ENCODE measurements at places on chromosomes 2 and 18.

DNA sequence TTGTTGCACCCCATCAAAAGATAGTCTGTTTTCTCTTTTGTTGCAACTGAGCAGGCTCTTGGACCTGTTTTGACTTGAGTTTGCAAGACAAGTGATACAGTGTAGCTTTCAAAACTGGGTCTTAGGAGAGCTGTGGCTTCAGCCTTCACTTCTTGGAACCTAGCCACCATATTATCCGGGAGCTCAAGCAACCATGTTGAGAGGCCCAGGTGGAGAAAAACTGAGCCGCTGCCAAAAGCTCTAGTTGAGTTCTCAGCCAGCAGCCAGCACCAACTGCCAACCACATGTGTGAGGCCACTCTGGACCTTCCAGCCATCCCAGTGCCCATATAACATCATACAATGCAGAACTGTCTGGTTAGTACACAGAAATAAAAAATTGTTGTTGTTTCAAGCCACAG is 5.4 kb downstream of the CACNB4 start:
- DNase-seq = no peak

DNA sequence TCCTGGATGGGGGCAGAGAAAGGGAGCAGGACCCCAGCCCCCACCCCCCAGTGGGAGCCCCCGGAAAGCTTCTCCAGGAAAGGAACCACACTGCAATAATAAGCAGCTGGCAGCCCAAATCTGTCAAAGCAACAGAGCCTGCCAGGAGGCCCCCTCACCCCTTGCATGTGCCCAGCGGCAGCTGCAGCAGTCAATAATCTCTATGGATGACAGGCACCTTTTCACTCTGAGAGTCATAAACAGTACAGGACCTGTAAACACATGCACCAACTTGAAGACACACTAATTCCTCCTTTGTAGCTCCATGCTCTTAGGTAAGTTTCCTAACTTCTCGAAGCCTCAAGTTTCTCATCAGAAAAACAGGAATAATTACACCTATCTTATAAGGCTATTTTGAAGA is 26.2 kb upstream of the KDM3A start:
- peak; percentile 69 for DNase-seq

DNA sequence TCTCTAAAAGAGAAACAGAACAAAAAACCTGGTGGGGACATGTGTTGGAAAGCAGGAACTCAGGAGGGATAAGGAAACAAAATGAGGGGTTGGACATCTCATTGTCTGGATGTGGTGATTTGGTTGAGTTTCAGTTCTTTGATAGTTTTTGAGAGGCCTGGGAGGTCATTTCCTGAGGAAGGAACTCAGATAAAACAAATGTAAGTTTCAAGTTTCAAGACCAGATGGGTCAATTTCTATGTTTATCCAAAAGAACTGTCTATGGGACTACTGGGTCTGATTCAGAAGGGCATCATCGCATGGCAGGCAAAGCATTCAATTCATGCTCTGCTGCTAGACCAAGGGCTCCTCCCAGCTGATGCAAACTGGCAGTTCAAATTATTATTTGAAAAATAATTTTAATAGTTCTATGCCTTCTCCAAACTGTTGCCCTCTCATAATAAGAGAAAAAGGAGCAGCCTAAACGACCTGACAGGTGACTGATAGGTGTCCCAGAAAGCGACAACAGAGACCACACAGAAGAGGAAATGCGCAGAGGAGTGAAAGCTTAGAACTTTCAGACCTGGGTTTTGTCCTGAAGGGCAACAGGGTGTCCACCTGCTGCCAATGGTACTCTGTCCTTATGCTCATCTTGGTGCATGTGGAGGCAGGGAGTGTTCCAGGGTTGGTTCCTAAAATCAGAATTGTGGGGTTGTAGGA is 39.3 kb upstream of the SH3RF3 start:
- DNase-seq = peak; percentile 11

GRCh38 chr2:23359631-23360567 is 25.1 kb upstream of the KLHL29 start:
- no peak for DNase-seq

DNA sequence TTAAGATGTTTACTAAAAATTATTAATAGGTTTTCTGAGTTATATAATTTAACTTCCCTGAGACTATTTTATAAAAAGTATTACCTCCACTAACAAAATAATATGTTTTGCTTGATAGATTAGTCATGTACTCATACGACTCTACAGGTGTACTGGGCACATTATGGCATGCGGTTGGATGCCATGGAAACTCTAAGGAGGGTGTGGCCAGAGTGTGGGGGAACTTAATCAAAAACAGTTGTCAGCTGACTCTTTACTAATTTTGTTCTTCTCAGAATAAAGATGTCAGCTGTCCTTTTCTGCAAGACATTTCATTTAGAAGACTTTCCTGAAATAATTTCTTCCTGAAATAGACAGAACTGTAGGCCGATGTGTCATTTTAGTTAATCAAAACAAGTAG is 228.3 kb upstream of the SIX3 start:
- DNase-seq = no peak

DNA sequence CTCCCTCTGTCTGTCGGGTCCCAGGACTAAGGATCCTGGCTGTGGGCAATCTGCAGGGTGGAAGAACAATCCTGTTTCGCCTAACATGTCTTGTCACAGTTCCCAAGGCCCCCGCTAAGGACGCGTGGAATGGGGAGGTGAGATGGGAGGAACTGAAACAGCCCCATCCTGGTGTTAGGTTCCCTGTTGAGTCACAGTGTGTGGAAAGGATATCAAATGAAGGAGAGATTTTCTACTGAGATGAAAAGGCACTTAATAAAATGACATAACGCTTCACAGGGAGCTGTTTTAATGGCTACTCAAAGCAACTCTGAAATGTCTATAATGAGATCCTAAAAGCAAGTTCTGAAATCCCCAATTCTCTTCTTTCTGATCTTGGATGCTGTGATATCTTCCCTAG is 52.5 kb downstream of the RAB31 start:
- no peak for DNase-seq

- DNase-seq = peak; percentile 52
These were observed 18.5 kb downstream of the ITGA6 start for GRCh38 chr2:172445851-172446250.

- no peak for DNase-seq
These were observed 680.2 kb upstream of the LRRTM4 start for GRCh38 chr2:78202366-78202765.

GRCh38 chr18:79597831-79598632 is 81.6 kb upstream of the CTDP1 start:
- no peak for DNase-seq

- peak; percentile 61 for DNase-seq
These were observed 39.3 kb upstream of the SERPINB2 start for GRCh38 chr18:63848159-63848558.

DNA sequence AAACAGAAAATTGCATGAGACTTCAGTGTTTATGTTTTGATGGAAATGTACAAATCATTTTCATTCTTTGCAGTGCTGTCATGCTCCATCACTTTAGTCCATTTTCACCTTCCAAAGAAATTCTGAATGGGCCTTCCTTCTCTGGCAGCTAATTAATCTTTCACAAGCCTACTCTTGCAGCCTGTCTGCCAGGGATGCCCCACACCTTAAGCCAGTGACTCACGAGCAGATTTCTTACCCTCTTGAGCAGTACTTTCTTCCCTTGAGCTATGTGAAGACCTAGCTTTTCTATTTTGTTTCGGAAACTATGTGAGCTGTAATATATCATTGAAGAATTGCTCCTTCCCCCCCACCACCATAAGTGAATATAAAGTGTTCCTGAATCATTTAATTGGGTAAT is 404.3 kb upstream of the VWC2L start:
- DNase-seq = no peak

- DNase-seq = no peak
These were observed 83.8 kb upstream of the ACVR2A start for GRCh38 chr2:147760984-147761383.

- DNase-seq = peak; percentile 67
These were observed 517.0 kb downstream of the PTPRM start for GRCh38 chr18:8084160-8084559.

DNA sequence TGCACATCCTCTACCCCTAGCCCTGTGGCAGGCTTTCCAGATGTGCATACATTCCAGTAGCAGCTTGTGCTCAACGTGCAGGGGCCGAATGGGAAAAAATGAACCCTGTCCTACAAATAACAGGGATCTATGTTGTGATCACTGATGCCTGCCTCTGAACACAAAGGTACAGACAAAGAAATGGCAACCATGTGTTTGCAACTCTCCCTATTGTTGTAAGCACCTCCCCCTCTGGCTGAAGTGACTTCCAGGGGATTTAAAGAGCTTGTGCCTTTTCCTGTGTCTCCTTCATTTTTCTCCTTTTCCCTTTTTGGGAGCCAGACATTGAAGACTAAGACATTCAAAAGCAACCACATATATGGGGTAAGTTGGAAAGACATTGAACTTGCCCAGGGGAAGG is 21.6 kb downstream of the ARHGAP25 start:
- DNase-seq = no peak

- no peak for DNase-seq
These were observed 2.8 kb downstream of the MTHFD2 start for GRCh38 chr2:74201196-74201595.

All from LHCN-M2 (cell line).